ENCODE measurements at places on chromosomes 5 and 9.

- no peak for DNase-seq
Observed at GRCh38 chr5:88854769-88855168, 28.2 kb downstream of the MEF2C start.

DNA sequence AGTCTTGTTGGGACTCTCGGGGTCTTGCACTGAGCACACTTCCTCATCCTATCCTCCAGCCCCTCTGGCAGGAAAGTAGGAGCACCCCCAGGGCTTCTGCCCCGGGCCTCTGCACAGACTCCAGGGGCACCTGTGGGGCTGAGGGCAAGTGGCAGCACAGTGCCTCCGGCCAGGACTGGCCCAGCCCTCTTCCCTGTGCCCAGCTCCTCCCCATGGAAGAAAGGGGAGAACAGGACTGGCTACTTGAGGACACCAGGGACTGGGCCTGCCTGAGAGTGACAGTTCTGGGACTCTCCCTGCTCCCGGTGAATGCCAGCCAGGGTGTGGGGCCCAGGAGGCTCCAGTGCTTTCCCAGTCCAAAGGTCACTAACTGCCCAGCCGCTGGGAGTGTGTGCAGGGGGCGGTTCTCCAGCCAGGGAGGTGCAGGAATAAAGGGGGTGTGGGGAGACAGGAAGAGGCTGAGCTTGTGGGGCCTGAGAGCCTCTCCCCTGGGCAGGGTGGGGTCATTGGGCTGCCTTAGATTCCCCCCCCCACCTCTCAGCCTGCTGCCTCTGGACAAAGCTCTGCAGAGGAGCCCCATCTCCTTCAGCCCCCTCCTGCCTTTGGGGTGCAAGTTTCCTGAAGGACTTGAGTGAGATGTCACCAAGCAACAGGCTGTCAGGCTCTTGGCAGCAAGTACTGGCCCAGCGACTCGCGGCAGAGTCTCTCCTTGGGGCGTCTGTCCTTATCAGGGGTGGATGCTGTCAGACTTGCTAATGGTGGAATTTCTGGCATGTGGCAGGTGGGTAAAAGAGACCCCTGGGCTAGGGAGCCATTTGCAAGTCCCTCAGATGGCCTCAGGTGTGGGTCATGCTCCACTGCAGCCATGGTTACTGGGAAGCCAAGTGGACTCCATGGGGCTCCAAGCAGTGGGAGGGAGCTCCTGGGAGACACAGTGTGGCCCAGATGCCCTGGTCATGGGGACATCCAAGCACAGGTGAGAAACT is 19.1 kb upstream of the JADE2 start:
- DNase-seq = no peak

GRCh38 chr9:133976887-133977286 is 15.2 kb downstream of the VAV2 start:
- DNase-seq = no peak

- no peak for DNase-seq
Observed at GRCh38 chr5:165242646-165243045, 1737.2 kb downstream of the MAT2B start.

- DNase-seq = no peak
Observed at GRCh38 chr5:159660401-159660800, 255.9 kb upstream of the ADRA1B start.

GRCh38 chr9:15298362-15298761 is 8.7 kb downstream of the TTC39B start:
- DNase-seq = no peak

DNA sequence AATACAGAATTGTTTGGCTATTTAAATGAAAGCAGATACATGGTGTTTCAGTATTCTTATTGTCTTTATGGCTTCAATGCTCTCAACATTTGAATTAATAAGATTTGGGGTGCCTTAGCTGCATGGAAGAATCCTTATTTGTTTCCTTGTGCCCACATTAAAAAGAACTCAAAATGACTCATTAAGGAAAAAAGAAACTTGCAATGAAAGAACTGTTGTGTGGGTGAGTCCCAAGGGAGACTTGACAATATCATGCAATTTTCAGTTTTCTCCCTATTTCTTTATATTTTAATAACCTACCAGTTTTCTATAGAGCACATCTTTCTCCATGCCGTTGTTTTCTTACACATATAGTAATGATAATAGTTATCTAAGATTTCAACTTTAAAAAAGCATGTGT is 404.0 kb downstream of the PDE4D start:
- no peak for DNase-seq

- DNase-seq = no peak
Observed at GRCh38 chr5:139904816-139905661, 109.4 kb downstream of the PSD2 start.

GRCh38 chr5:176469296-176469695 is 21.1 kb downstream of the FAF2 start:
- no peak for DNase-seq

DNA sequence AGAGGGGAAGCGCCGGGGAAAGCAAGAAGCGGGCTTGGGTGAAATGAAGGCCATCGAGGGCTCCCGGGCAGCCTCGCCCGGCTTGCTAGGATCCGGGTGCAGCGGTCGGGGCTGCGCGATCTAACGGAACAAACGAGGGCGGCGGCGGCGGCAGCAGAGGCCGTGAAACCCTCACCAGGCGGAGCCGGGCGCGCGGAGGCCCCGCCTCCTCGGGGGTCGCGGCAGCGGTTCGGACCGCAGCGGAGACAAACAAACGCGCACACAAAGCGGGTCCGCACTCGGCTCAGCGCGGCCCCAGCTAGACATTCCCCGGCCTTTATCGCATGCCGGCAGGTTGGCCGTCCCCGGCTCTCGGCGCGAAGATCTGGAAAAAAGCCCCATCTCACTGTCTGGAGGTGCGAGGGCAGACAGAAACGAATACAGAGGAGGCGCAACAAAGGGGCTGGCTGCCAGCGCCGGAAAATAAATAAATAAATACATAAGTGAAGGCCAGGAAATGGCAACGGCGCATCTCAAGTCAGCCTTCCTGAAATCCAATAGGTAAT is 10.5 kb upstream of the TRIM36 start:
- DNase-seq = no peak

DNA sequence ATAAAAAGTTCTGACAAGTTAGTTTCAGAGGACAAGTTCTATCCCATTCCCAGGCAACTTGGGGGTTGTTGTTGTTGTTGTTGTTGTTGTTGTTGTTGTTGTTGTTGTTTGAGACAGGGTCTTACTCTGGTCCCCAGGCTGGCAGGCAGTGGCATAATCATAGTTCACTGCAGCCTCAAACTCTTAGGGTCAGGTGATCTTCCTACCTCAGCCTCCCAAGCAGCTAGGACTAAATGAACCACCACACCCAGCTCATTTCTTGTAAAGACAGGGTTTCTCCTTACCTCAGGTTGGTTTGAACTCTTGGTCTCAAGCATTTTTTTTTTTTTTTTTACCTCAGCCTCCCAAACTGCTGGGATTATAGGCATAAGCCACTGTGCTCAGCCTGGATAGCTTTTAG is 15.3 kb downstream of the PPP1R2B start:
- no peak for DNase-seq

DNA sequence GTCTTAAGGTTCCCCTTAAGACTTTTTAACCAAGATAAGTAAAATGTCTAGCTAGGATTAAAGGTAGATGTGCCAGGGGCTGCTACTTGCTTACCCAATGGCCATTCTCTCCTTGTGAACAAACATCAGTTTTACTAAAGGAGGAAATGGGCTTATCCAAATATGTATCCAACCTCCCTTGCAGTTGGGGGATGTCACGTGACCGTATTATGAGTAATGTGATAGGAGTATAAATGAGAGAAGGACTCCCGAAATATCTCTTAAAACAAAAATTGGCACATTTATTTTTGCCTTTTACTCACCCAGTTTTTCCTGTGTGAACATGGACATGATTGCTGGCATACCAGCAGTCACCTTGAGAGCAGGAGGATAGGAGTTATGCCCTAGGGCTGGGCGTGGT is 247.9 kb downstream of the NFIB start:
- no peak for DNase-seq

GRCh38 chr9:27545471-27545870 is 15.9 kb upstream of the MOB3B start:
- no peak for DNase-seq

Data from brain pericyte (primary cell).